ENCODE measurements at places on chromosomes 7 and 10.

DNA sequence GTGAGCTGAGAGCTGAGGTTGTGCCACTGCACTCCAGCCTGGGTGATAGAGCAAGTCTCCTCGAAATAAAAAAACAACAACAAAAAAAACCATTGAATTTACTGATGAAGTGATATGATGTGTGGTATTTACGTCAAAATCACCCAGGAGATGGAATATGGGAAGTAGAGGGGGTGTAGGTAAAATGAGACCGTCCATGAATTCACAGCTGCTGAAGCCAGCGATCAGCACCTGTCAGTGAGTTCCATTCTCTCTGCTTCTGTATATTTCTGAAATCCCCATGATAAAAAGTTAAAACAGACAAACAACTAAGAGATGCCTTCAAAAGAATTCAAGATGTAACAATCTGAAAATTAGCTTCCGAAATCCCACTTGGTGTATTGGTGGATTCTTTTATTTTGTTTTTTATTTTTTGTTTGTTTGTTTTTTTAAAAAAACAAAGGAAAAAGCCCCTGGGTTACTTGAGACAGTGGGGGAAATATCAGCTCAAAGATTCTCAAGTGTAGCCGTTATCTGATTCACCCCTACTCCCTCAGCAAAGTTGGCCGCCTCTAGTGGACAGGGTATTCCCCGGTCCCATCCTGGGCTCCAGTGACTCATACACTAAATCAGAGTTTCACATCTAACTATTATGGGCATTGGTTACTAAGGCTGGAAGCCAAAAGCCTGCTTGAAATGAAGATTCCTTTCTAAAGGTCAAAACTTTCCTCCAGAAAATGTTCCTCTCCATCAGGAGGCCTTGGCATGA lies 76.4 kb downstream of the MAP3K8 start:
- DNase-seq, result no peak

GRCh38 chr10:70162151-70162891 lies 8.0 kb downstream of the SAR1A start:
- no peak for DNase-seq

DNA sequence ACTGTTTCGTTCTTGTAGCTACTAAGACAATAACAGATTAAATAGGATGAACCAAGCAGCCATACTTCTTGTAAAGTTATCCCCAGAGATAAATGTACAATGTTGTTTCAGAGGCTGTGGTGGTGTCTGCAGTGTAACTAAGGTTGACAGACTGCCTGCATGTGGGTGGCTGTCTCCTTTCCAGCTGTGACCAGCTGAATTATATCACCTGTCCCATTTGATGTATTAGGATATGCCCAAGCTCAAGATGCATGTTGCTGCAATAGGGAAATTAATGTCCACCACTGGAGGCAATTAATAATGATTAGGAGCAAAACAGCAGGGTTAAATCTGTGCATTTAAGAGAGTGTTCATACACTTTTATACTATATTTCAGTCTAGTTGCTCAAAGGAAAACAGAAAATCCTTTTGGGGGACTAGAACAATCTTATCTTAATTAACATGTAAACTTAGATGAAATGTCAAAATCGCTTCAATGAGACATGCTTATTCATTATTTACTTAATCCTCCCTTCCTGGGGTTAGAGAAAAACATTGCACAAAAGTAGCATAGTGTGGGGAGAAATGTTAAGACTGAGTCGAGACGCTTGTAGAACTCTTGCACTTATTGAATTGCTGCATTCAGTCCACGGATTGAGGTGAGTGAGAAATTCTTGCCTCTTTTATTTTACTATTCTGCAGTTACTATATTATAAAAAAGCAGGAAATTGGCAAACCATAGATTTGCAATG lies 269.0 kb downstream of the SNX10 start:
- no peak for DNase-seq

GRCh38 chr10:73043319-73043718 lies 53.3 kb downstream of the P4HA1 start:
- DNase-seq, result no peak

DNA sequence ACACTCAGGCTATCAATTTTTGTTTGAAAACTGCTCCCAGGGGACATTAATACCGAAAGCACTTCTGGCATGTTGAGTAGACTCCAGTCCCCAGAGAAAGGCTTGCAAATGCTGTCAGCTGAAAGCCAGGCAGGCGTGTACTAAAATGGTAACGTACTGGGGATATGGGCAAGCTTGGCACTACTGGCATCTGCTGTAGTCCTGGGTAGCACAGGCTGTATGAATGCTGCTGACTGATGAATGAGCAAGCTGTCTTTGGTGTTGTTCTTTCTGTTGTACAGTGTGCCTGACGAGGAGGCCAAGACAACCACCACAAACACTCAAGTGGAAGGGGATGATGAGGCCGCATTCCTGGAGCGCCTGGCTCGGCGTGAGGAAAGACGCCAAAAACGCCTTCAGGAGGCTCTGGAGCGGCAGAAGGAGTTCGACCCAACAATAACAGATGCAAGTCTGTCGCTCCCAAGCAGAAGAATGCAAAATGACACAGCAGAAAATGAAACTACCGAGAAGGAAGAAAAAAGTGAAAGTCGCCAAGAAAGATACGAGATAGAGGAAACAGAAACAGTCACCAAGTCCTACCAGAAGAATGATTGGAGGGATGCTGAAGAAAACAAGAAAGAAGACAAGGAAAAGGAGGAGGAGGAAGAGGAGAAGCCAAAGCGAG lies 53.5 kb upstream of the AGBL3 start:
- no peak for DNase-seq

DNA sequence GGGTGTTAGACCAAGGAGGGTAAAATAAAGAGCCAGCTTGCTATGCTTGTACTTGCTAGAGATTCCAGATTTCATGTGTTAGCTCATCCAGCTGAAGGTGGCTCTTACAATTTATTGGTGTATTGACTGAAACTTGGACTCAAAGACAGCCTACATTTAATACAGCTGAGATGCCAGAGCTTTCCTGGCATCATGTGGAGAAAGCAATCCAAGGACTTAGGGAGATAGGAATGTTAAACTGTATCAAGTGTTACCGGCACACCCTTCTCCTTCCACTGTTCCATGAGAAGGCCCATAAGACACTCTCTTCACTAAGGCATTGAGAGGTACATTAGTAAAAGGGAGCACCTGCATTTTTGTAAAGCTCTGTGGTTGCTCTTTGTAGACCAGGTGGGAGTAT lies 9.3 kb upstream of the HERPUD2 start:
- no peak for DNase-seq

- DNase-seq, result no peak
Observed at GRCh38 chr7:48691788-48692187, 232.6 kb upstream of the CDC14C start.

GRCh38 chr10:86041116-86041515 lies 325.5 kb downstream of the GRID1 start:
- DNase-seq, result no peak

DNA sequence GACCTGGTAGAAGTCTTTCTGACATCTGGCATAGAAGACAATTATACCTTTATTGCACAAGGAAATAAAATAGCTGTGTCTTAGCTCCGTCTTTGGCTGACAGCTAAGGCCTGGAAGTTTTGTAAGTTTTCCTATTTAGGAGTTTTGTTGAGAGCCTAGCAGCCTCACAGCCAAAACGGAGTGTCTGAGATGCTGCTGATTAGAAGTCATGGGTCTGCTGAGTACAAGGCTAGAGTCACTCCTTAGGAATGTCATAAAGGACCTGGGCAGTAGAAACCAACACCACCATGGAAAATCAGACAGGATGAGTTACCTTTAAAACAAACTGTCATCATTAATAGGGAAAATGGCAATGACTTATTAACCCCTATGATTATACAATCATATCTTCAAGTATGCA lies 442.5 kb downstream of the KCNMA1 start:
- DNase-seq, result no peak

- no peak for DNase-seq
Observed at GRCh38 chr10:103276251-103276895, 565 bp upstream of the INA start.

- no peak for DNase-seq
Observed at GRCh38 chr7:135519233-135519688, 9.4 kb upstream of the CNOT4 start.
